Activated T-helper 1 cell treated with anti-CD3 and anti-CD28 coated beads, Interleukin-2, amount 50 U/mL, for 16 hours (primary cell): ENCODE measurements at places on chromosomes 4 and X.

- DNase-seq: no peak
These were observed 13.7 kb downstream of the MED14 start for GRCh38 chrX:40721489-40722106.

DNA sequence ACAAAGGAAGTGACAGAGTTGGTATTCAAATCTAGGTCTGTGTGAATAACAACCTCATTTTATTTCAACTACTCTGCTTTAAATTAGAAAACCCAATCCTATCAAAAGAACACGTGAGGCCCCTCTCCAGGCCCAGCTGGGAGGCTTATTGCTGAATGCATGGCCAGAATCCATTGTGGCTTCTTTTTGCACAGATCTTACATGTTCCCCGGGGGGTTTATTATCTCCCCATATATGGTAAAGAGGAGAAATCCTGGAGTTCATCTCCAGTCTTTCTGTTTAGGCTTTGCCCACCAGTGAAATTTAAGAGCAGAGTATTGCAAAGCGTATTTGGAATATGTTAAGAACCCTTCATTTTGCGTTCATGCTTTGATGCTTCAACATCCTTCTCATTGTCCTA, 655.6 kb downstream of the IL1RAPL1 start:
- no peak for DNase-seq

DNA sequence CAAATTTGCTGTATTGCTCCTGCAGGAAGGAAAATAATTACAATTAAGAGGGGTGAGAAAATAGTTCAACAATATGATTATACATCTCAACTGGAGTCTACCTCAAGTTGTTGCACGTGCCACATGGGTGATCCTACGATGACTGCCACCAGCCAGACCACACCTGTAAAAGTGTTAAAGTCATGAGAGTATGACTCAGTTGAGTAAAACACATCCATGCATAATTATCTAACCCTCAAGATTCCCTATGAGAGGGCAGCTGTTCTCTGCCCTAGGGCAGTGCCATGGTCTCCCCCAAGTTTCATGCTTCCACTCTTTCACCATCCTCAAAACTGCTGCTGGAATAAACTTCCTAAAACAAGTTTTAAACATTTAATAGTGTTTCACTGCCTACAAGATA, 44.1 kb downstream of the QRFPR start:
- no peak for DNase-seq

GRCh38 chrX:100407784-100408712, 2.0 kb downstream of the PCDH19 start:
- no peak for DNase-seq

GRCh38 chr4:110020646-110021443, 108.2 kb downstream of the EGF start:
- DNase-seq: no peak

DNA sequence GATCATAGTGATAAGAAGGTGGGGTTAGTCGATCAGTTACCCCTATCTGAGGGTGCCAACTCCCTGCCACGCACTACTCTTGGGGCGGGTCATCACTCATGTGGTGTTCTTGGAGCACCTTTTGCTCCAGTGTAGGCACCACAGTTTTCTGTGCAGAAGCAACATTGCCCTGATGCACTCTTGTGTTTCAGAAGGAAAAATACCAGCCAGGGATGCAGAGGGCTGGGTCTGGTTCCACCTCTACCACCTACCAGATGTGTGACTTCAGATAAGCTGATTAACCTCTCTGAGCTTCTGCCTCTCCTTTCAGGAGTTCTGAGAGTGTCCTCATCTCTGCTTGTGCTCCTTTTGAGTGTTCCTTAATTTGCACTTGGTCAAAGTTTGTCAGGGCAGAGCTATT, 29.9 kb upstream of the PROM1 start:
- DNase-seq: no peak

DNA sequence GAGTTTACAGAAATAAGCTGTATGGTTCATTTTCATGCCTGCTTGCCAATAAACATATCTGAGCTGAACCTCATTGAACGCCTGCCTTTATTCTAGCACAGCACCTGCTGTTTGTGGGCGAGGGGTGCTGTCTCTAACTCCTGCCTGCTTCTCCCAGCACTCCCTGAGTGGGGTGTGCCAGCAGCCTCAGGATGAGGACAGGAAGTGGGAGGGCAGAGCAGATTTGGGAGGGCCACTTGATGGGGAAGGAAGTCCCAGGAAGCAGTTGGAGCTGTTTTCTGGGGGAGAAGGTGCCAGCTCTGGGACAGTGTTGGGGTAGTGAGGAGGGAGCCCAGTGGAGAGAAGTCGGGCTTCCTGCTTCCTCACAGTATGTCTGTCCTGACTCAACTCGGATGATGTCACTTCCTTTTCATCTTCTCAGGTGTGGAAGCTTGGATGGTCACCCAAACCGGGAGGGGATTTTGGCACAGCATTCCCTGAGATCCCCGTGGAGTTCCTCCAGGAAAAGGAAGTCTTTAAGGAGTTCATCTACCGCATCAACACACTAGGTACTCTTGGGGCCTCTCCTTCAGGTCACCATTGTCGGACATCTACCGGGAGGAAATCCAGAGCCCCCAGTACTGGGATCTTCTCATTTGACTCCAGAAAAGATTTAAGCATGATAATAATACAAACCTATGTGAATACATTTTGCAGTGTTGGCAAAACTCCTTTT, 29.0 kb upstream of the MSANTD1 start:
- no peak for DNase-seq

GRCh38 chrX:136397001-136397400, 90.7 kb upstream of the BRS3 start:
- DNase-seq: no peak
